Left ventricle myocardium superior (tissue), 1 donor: ENCODE measurements at places on chromosomes 6 and 20.

- no peak for DNase-seq
Measured at GRCh38 chr6:28188111-28188979, 36.7 kb upstream of the ZSCAN9 start.

DNA sequence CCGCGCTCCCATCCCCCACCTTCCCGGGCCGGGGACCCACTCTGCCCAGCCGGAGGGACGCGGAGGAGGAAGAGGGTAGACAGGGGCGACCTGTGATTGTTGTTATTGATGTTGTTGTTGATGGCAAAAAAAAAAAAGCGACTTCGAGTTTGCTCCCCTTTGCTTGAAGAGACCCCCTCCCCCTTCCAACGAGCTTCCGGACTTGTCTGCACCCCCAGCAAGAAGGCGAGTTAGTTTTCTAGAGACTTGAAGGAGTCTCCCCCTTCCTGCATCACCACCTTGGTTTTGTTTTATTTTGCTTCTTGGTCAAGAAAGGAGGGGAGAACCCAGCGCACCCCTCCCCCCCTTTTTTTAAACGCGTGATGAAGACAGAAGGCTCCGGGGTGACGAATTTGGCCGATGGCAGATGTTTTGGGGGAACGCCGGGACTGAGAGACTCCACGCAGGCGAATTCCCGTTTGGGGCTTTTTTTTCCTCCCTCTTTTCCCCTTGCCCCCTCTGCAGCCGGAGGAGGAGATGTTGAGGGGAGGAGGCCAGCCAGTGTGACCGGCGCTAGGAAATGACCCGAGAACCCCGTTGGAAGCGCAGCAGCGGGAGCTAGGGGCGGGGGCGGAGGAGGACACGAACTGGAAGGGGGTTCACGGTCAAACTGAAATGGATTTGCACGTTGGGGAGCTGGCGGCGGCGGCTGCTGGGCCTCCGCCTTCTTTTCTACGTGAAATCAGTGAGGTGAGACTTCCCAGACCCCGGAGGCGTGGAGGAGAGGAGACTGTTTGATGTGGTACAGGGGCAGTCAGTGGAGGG lies 2.8 kb downstream of the SOX4 start:
- peak; percentile 63 for DNase-seq

DNA sequence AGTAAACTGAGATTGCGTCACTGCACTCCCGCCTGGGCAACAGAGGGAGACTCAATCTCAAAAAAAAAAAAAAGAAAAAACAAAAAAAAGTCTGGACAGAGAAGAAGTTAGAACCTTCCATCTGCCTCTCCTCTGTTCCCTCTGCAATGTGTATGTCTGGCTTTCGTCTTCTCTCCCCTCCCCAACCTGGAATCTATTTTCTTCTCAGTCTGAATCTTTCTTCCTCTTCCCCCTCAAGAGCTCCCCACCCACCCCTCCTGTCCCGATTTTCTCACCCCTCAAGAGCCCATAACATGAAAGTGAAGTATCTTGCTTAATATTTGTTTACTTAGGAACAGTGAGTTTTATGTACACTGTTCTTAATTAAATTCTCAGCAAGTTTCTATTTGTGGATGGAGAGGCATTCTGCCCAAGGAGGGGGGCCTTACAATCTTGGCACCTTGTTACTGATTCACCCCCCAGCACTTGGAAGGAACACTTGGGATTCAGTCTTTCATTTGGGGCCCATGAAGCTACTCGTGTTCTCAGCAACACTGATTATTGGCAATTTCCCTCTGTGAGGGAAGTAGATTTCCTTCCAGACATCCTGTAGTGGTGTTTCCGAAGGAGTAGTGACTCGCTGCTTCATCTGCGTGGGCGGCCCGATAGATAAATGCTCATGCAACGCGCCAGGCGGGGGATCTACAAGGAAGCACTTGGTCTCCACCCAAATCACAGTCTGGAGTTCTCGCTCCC lies 69.3 kb upstream of the SRSF6 start:
- peak; percentile 87 for DNase-seq

GRCh38 chr20:51353491-51353890 lies 189.0 kb downstream of the NFATC2 start:
- DNase-seq, result no peak

GRCh38 chr6:143535189-143535614 lies 23.7 kb upstream of the FUCA2 start:
- no peak for DNase-seq

DNA sequence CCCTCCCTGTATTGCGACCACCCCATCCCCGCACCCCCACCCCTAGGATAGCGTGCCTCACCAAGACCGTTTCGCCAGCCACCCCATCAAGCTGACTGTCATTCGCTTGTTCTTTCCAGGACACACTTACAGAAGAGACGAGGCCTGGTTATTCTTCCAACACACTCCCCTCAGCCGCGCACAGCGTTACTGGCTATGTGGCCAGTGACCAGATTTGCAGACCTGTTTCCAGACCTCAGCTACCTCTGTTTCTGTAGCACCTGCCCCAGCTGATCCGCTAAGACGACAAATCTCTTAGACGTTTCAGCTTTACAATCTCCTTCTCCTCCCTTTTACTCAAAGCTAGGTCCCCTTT lies 26.1 kb downstream of the HLA-F start:
- no peak for DNase-seq

GRCh38 chr6:106090001-106090400 lies 3.9 kb downstream of the PRDM1 start:
- DNase-seq, result no peak

- DNase-seq, result no peak
Measured at GRCh38 chr6:37309046-37309445, 44.7 kb upstream of the RNF8 start.

DNA sequence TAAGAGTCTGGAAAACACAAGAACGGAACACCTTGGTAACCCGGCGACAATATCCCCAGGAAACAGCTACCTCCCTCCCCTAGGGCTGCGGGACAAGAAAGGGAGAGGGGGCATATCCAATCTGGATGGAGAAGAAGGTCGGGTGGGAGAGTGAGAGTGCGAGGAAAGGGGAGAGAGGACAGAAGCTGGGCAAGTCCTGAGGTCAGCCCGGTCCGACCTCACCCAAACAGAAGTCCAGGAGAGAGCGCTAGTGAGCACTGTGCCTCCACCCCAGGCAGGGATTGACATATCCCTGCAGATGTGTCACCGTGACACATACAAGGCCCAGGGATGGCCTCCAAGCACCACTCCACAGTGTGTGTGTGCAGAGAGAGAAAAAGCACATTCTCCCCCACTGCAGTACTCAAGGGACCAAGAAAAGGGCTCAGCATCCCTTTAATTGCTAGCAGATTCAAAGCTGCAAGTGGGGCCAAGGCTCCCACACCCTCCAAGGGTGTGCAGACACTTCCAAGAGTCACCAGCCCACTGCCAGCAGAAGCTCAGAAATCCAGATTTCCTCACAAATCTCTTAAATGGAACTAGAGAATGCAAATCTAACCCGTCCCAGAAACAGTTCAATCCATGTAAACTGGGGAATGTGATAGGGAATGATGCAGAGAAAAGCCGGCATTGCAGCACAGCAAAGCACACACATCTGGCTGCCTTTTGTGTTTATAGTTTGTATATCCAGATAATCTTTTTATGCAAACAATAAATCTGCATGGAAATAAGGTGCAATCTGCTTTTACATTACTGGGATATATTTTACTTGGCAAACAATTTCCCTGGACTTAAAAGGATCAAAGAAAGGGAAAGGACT lies 3.1 kb downstream of the PXDC1 start:
- DNase-seq, result peak; percentile 78

DNA sequence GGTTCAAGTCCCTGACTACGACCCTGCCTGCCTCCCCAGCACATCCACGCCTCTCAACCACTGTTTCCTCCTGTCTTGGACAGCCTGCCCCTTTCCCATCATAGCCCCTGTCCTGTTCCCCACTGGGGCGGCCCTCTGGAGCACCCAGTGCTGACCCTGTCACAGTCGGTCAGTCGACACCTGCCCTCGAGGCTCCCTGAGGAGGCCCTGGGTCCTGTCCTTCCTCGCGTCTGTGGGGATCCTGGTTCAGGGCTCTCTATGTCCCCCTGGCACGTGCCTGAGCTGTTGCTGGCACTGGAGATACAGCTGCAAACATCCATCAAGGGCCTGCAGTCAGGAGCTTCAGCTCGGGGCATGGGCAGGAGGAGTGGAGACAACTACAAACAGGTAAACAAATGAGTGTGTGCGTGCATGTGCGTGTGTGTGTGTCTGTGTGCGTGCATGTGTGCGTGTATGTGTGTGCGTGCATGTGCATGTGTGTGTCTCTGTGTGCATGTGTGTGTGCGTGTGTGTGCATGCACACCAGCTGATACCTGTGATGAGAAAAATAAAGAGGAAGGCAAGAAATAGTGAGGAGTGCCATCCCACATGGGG lies 132.8 kb downstream of the PHACTR3 start:
- DNase-seq, result no peak

- DNase-seq, result peak; percentile 27
Measured at GRCh38 chr6:112085286-112086065, 1.8 kb downstream of the TUBE1 start.

- DNase-seq, result no peak
Measured at GRCh38 chr6:137709424-137710236, 157.4 kb upstream of the TNFAIP3 start.

DNA sequence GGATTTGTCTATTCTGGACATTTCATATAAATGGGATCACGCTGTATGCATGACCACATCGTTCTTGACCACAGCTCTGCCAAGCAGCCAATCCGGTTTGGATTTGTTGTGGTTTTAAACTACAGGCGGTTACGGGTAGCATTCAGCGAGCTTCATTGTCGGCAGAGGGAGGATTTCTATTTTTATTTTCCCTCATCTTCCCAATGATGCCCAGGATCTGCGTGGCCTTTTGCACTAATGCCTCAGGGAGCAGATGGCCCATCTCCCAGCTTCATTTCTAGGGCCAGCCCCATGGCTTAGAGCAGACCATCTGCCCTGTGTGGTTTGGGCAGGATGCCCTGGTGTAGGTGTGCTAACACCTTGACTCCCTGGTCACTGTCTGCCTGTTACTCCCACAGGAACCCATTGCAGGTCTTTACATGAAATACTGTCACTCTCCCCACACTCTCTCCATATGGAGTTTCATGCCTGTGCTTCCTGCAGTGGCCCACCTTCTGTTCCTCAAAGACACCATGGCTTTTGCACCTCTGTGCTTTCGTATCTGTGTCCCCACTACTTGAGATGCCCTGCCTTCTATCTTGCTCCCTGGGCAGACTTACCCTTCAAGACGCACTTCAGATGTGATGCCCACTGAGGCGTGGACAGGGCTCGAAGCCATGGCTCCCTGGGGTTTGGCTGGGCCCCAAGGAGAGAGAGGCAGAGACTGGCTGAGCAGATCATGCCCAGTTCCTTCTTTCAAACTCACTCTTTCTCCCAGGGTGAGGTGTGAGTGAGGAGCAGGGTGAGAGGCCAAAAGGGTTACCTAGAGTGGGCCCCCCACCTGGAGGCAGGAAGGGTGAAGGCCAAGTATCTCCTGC lies 26.0 kb downstream of the SDCBP2 start:
- no peak for DNase-seq

- no peak for DNase-seq
Measured at GRCh38 chr20:1866834-1867233, 28.4 kb upstream of the SIRPA start.

- no peak for DNase-seq
Measured at GRCh38 chr6:7264041-7264440, 49.0 kb downstream of the SSR1 start.

GRCh38 chr6:143540192-143540591 lies 28.7 kb upstream of the FUCA2 start:
- DNase-seq, result no peak

- peak; percentile 58 for DNase-seq
Measured at GRCh38 chr6:15264902-15265761, 19.3 kb downstream of the JARID2 start.

DNA sequence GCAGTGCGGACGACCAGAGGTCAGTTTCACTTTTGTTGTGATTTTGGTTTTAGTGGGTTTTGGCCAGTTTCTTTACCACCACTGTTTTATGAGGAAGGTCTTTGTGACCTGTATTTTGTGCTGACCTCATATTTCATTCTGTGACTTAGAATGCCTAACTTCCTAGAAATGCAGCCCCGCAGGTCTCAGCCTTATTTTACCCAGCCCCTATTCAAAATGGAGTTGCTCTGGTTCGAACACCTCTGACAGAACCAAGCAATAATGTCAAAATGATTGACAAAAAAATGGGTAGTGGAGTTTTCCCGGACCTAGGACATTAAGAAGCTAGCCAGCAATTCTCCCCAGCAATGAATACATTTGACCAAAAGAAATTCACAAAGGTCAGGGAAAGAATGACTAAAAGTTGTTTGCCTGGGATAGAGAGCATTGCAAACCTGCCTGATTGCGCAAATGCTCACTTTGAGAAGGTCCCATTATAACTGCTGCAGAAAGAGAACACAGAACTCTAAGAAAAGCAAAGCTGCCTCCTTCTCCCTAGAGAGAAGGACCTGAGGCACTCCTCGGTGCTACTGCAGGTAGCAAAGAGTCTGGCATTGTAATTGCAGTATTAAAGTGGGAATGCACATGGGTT lies 288.8 kb downstream of the ADGB start:
- no peak for DNase-seq

GRCh38 chr20:1005452-1006027 lies 3.4 kb upstream of the RSPO4 start:
- no peak for DNase-seq

DNA sequence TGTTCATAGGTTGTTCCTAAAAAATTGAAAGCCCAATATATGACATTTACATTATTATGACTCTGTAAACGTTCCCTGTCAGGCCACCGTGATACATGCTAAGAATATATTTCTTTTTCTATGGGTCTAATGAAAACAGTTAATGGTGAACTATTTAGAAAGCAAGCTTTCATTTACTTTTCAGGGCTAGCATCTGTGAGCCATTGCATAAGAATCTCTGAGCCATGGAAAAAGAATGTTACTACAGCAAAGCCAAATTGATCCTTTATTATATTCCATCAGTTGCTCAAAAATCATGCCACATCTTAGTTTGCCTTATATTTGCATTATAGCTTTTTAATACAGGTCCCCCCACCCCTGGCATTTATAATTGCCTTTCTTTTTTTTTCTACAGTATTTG lies 275.5 kb downstream of the ZFAND3 start:
- no peak for DNase-seq

- peak; percentile 89 for DNase-seq
Measured at GRCh38 chr6:165987483-165988301, 180.0 kb downstream of the TBXT start.

DNA sequence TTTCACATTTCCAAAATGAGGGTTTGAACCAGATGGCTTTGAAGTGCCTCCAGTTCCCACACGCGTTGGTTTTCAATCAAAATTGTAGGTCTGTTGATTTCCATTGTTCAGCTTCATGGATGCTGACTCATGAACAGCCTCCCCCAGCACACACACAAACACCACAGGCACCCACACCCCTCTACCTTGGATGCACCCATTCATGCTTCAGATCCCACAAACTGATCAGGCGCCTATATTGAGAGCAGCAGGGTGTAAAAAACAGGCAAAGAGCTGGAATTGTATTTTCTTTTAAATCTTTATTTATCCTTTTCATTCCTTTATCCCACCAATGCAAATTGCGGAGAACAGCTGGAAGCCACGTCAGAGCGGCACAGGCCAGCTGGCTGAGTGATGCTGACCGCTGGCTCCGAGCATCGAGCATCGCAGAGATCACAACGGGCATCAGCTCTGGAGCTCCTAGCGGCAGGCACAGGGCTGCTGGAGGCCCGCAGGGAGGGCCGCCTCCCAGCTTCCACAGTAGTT lies 29.3 kb upstream of the TBC1D7 start:
- peak; percentile 63 for DNase-seq

GRCh38 chr6:143543435-143543834 lies 31.9 kb upstream of the FUCA2 start:
- DNase-seq, result no peak

GRCh38 chr6:16494793-16495192 lies 256.4 kb downstream of the GMPR start:
- no peak for DNase-seq
